Adrenal gland (tissue), 19 donors: ENCODE measurements at places on chromosomes 11 and 22. TPM values are rescaled to one million over a fixed set of nuclear protein-coding genes. Genes with fewer than 3 reads are reported as not detected.

- H3K4me3 ChIP-seq = no peak overlapping the region
- no peaks in the 10 kb centered on the region for H3K27me3 ChIP-seq
- H3K36me3 ChIP-seq = no peaks in the 10 kb centered on the region
- no peak for DNase-seq
- peaks cover 33% of the 10 kb centered on the region for H3K4me1 ChIP-seq
- H3K27ac ChIP-seq = no peak overlapping the region
Observed at GRCh38 chr11:117908959-117909610, 20.1 kb downstream of the TMPRSS13 start.

DNA sequence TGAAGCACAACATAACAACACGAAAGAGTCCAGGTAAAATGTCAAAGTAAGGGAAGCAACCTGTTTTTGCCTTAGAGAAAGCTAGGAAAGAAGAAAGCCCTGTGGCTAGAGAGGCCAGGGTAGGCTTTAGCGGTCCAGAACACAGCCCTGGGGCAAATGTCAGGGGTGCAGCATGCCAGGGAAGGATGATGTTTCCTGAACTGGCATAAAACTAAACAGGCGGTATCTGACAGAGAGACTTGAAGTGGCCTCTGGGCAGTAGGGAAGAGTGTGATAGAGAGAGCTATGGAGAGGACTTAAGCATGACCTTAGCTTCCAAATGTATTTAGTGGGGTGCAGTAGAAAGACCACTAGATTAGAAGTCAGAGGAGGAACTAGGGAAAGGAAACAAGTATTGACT is 103.5 kb downstream of the KCNC1 start:
- H3K4me1 ChIP-seq = no peaks in the 10 kb centered on the region
- H3K27me3 ChIP-seq = no peaks in the 10 kb centered on the region
- H3K4me3 ChIP-seq = no peak overlapping the region
- DNase-seq = no peak
- H3K27ac ChIP-seq = no peak overlapping the region

DNA sequence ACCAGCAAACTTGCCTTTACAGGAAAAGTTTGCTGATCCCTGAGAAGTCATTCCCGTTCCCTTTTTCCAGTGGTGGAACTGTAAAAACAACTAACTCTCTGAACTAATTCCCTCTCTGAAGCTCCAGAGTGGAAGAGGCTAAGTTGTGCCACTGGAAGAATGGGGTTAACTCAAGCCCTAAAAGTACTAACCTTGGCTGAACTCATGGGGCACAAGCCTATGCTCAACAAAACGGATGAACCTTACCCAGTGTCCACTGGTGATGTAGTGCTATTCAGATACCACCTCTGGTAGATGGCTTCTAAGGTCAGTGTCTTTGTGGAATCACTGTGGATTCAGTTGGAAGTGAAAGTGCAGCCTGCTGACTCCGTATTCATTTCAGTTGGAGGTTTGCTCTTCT is 59.9 kb upstream of the GNAZ start:
- H3K4me3 ChIP-seq = no peak overlapping the region
- H3K27me3 ChIP-seq = no peaks in the 10 kb centered on the region
- DNase-seq = no peak
- H3K36me3 ChIP-seq = no peaks in the 10 kb centered on the region
- H3K4me1 ChIP-seq = no peaks in the 10 kb centered on the region

DNA sequence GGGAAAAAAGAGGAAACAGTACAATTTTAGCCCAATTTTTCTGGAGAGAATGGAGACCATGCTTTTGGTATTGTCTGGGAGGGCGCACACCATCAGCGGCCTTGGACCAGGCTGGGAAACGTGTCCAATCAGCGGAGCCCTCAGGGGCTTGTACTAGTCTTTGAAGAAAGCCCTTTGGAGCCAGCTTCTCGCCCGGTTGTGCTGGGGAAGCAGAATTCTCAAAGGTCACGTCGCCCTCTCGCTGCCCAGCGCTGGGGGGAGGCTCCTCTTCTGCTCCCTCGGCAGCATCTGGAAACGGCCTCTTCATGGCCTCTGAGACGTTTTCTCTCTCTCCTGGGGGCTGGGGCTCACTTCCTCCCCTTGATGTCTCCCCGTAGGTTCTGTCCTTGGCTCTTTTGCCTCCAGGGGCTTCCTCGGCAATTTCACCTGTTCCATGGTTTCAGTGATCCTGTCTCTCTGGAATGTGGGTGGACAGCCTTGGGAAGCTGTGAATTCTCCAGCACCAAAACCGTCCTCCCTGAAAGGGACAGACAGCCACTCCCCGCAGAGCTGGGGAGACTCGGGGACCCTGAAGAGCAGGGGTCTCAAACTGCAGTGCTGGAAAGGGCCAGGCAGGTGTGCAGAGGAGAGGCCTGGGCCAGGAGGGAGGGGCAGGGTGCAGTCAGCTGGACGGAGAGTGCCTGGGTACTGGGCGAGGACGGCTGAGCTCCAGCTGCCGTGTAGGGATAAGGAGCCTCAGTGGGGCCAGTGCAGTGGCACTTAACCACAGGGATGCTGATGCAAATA is 80.2 kb downstream of the RPS6KA4 start:
- no peak overlapping the region for H3K27ac ChIP-seq
- peaks cover 4% of the 10 kb centered on the region for H3K27me3 ChIP-seq
- no peaks in the 10 kb centered on the region for H3K36me3 ChIP-seq
- H3K4me1 ChIP-seq = no peaks in the 10 kb centered on the region

GRCh38 chr11:61004180-61004611 is 32.7 kb downstream of the CD6 start:
- peaks cover 12% of the 10 kb centered on the region for H3K4me1 ChIP-seq
- DNase-seq = no peak
- H3K27ac ChIP-seq = no peak overlapping the region
- no peaks in the 10 kb centered on the region for H3K36me3 ChIP-seq
- peaks cover 20% of the 10 kb centered on the region for H3K27me3 ChIP-seq

GRCh38 chr11:72229925-72230763 is 5.6 kb downstream of the INPPL1 start:
- H3K27me3 ChIP-seq = no peaks in the 10 kb centered on the region
- no peak overlapping the region for H3K27ac ChIP-seq
- H3K4me1 ChIP-seq = peaks cover 26% of the 10 kb centered on the region
- no peak for DNase-seq

The ANGPTL5 gene
- 0.06 TPM for total RNA-seq

DNA sequence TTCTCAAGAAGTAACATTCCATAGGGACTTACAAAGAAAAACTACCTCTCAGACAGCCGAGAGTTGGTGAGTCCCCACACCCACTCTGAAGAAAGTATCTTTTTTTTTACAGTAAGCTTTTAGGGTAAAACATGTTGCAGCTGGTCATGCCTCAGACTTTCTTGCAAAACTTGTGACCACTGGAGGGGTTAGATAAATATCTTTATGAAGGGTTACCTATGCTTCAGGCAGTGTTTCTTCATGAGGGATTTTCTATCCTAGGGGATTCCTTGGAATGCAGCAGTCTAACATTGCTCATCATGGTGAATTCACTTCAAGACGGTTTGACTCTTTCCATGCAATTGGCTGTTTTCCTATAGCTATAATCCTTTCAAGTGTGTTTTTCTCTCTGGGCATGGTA is 20.8 kb upstream of the SNX19 start:
- no peaks in the 10 kb centered on the region for H3K4me1 ChIP-seq
- no peaks in the 10 kb centered on the region for H3K36me3 ChIP-seq
- no peak overlapping the region for H3K27ac ChIP-seq
- DNase-seq = no peak

DNA sequence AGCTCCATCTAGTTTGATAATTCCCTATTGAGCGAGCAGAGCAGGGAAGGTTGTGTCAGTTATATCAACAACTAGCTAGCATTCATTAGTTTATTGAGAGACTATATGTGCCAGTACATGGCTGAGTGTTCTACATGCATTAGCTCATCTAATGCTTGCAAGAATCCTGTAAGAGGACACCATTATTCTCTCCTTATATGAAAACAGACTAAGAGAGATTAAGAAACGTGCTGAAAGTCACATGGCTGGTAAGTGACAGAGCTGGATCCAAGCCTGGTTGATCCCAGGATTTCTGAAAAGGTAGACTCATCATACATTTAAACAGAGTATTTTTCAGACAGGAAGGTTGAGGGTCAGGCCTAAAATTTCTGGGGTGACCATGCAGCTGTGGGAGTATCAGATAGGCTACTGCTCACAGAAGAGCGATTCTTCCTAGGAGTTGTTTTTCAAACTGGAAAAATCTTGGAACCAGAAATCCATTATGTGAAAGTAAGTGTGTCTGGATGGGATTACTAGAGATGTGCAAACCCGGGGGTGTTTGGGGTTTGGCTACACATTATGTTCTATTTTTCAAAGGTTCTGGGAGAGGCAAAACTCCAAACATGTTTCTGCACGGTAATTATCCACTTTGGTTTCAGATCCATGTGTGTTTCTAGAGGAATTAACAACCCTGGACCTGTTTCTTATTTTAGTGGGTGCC is 213.3 kb downstream of the FAM76B start:
- H3K36me3 ChIP-seq = no peaks in the 10 kb centered on the region
- no peak for DNase-seq
- no peaks in the 10 kb centered on the region for H3K27me3 ChIP-seq
- no peak overlapping the region for H3K4me3 ChIP-seq

- no peak overlapping the region for H3K27ac ChIP-seq
- no peak for DNase-seq
- H3K27me3 ChIP-seq = no peaks in the 10 kb centered on the region
Observed at GRCh38 chr11:115193914-115194801, 310.1 kb downstream of the CADM1 start.

- H3K36me3 ChIP-seq = no peaks in the 10 kb centered on the region
- no peak for DNase-seq
- no peak overlapping the region for H3K4me3 ChIP-seq
Observed at GRCh38 chr11:69501891-69502860, 20.7 kb downstream of the LINC01488 start.

The RIN1 gene
- 5.5 TPM for total RNA-seq

The BRSK2 gene
- total RNA-seq = 1.00 TPM

DNA sequence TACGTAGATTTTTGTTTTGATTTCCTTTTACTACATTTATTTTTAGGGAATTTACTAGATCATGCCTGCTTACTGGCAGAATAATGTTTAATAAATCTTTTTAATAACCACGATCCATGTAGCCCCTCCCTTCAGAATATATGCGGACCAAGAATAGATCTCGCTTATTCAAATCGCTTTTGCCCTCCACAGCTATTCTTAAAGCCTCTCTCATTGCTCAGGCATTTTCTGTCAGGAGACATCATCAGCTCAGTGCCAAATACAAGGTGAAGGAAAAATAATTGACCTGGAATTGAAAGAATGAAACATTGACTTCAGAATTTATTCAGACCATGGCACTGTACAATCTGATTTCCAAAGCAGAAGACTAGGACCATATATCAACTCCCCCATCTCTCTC is 10.0 kb upstream of the JAML start:
- H3K4me3 ChIP-seq = no peak overlapping the region
- no peak for DNase-seq

DNA sequence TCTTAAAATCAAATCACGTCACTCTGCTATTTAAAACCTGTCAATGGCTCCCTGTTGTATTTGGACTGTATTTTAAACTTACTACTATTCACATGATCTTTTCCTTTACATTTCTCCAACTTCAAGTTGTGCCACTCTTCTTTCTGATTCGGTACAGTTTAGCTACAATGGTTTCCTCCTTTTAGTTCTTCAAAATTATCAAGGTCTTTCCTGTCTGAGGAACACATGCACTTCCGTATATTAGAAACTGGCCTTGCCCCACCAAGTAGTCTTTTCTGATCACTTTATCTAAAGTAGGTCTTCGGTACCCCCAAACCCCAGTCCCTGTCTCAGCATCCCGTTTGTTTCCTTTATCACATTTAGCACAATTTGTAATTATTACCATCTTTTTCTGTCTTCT is 81.8 kb downstream of the MTMR3 start:
- DNase-seq = no peak
- no peaks in the 10 kb centered on the region for H3K4me1 ChIP-seq
- H3K4me3 ChIP-seq = no peak overlapping the region
- H3K27me3 ChIP-seq = no peaks in the 10 kb centered on the region

DNA sequence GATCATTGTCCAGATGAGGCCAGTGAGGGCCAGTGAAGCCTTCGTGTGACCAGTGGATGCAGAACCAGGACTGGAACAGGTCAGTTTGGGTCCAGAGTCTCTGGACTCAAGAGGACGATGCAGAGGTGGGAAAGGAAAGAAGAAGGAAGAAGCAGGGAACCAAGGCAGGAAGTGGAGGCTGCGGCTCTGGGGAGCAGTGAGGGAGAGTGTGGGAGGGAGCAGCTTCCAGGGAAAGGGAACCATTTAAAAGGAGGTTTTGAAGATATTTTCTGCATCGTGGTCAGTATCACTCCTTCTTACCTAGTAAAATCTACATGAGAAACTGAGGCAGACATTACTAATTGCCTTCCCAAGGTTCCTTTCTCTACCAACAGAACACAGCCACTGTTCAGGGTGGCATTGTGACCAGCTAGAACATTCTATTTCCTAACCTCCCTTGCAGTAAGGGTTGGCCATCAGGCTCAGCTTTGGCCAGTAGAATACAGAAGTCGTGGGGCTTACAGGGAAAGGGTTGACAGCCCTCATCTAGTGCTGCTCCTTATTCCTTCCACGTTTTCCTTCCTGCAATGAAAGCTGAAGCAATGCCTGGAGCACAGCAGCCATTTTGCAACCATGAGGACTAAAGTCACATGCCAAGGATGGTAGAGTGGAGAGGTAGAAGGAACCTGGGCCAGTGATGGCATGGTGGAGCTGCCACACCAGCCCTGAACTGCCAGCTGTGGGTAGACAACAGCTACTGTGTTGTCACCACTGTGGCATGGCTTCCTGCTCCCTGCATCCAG is 29.1 kb upstream of the LINC01488 start:
- no peak overlapping the region for H3K4me3 ChIP-seq
- H3K36me3 ChIP-seq = no peaks in the 10 kb centered on the region
- H3K4me1 ChIP-seq = peaks cover 16% of the 10 kb centered on the region
- DNase-seq = no peak

- no peak for DNase-seq
- no peak overlapping the region for H3K4me3 ChIP-seq
- no peaks in the 10 kb centered on the region for H3K36me3 ChIP-seq
- H3K27me3 ChIP-seq = no peaks in the 10 kb centered on the region
- H3K27ac ChIP-seq = no peak overlapping the region
Observed at GRCh38 chr11:36330411-36330810, 34.3 kb downstream of the PRR5L start.

DNA sequence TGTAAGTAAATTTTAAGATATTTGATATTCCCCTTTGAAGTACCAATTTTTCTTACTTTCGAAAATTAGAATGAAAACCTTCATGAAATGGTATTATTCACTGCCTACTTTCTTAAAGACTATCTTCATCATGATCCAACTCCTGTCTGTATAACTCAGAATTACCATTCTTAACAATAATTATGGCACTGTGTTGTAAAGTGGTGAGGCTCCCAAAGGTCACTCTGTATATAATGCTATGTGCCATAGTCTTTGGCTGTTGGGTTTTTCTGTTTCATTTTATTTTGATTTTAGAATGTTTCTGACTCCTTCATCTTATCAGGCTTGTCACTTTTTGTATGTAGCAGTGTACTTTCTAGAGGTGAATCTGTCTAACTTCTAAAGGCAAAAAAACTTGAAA is 52.4 kb downstream of the MAML2 start:
- H3K4me3 ChIP-seq = no peak overlapping the region
- H3K27me3 ChIP-seq = no peaks in the 10 kb centered on the region
- no peak overlapping the region for H3K27ac ChIP-seq

The CCDC73 gene
- total RNA-seq = 1.6 TPM

GRCh38 chr22:40709752-40710413 is 30.6 kb downstream of the MCHR1 start:
- no peaks in the 10 kb centered on the region for H3K36me3 ChIP-seq
- peaks cover 40% of the 10 kb centered on the region for H3K4me1 ChIP-seq
